Left lobe of liver (tissue), 2 donors: ENCODE measurements at places on chromosomes 4 and X. TPM values are rescaled to one million over a fixed set of nuclear protein-coding genes. Genes with fewer than 3 reads are reported as not detected.

Gene AREG
- 0.18 TPM for total RNA-seq

GRCh38 chrX:77749695-77750094, 36.3 kb downstream of the ATRX start:
- no peak for DNase-seq

DNA sequence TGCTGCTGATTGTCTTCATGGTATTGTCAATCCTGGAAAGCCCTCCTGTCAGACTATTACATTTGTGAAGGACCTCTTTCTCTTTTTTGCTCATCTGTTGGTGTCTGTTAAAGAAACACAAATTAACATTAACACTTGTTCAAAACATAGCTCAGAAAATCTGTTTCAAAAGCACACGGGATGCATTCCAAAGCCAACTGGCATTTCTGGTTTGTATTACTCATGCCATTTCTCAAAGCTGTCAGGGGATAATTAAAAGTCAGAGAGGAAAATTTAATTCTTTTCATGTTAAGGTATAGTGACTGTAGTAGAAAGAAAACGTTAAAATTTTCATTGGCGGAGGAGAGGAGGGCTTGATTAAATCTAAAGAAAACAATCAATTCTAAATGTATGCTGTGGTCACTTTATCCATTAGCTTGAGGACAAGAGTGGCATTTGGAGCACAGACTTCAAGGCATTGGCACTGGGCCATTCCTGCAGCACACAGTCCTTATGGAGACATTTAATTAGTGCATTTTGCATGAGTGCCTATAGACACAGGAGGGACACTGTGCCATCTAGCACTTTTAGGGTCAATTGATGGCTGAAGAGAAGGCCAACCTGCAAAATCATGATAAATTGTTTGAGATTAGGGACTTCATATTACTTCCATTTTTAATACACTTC, 21.2 kb upstream of the GLRA2 start:
- no peak for DNase-seq

GRCh38 chr4:168651374-168651773, 154.5 kb downstream of the PALLD start:
- no peak for DNase-seq

Gene MAPK10
- 2.4 TPM for total RNA-seq

DNA sequence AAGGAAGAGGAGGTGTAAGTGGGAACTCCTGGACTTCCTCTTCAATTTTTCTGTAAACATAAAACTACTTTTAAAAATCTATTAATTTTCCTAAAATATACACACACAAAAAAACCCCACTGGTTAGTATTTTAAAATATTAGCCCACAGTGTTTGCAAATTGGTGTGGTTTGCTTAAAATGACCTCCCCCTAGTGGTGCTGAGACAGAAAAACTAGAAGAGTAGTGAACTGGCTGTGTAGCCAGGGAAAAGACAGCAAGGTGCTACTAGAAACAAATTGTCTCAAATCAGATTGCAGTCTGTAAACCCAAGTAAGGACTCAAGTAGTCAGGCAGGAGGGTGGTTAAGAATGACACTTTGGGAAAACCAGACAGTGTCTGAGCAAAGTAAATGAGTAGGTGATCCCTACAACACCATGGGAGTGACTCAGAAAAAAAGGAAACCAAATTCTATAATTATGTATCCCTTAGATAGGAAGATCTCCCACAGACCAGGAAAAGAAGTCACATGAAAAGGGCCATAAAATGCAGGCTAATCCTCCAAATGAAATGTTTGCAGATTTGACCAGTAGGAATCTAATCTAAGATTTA, 26.0 kb downstream of the AMTN start:
- no peak for DNase-seq

Gene PPBP
- total RNA-seq = 1.4 TPM

DNA sequence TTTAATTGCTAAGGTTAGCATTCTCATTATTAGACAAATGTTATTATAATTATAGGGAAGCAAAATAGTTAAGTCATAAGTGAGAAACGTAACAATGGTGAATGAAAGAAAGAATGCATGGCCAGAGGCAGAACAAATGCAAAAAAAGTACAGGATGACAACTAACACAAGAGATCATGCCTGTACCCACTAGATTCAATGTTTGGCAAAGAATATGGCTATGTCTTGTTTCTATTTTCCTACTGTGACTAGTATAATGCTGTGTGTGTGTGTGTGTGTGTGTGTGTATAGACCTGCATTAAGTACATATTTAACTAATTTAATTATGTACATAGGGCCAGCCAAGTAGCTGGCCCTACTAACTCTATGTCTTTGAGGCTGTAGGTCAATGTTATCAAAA, 12.9 kb upstream of the BMP2K start:
- no peak for DNase-seq

GRCh38 chr4:26308568-26308967, 12.2 kb upstream of the RBPJ start:
- DNase-seq = no peak

Gene ANOS1
- 0.25 TPM for total RNA-seq

- DNase-seq = no peak
Measured at GRCh38 chrX:35728481-35728880, 69.7 kb upstream of the MAGEB16 start.
